Right atrium auricular region (tissue), 2 donors: ENCODE measurements at places on chromosomes 5 and 9.
A peak's percentile ranks its signal among the peaks of the same experiment; 100 is the strongest.

- no peak for DNase-seq
Observed at GRCh38 chr5:59506285-59506877, 387.1 kb downstream of the PDE4D start.

GRCh38 chr5:142717582-142718215 is 31.8 kb upstream of the FGF1 start:
- DNase-seq: no peak

GRCh38 chr9:120755810-120756434 is 37.3 kb downstream of the FBXW2 start:
- no peak for DNase-seq

GRCh38 chr5:95599252-95599651 is 20.6 kb upstream of the GPR150 start:
- no peak for DNase-seq

- DNase-seq: no peak
Observed at GRCh38 chr5:126837906-126838539, 61.1 kb downstream of the LMNB1 start.

- no peak for DNase-seq
Observed at GRCh38 chr5:172486451-172486850, 32.1 kb upstream of the SH3PXD2B start.

DNA sequence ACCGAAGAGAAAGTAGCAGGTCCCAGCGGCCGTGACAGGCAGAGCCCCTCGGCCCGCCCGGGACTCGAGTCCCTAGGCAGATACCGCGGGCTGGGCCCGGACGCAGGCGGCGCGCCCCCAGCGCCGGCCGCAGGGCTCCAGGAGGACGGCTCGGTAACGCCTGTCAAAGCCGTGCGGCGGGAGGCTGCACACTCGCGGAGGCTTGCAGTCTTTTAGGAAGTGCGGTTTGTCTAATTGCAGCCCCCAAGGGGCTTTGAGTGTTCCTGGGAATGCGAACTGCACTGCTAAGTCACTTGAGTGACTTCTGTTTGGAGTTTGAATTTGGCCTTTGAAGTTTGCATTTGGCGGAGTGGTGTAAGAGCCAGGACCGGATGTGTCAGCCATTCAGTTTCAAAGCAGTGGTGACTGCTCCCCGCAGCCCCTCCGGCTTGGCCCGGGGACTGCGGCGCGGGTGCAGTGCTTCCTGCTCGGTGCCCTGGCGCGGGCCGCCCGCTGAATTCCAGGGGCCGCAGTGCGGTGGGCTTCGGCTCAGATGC is 1.3 kb downstream of the MAP3K1 start:
- DNase-seq: peak; percentile 70

- peak; percentile 34 for DNase-seq
Observed at GRCh38 chr5:135442431-135443160, 4.6 kb downstream of the DCANP1 start.

- no peak for DNase-seq
Observed at GRCh38 chr5:55732585-55732984, 5.3 kb upstream of the DDX4 start.
